ENCODE measurements at places on chromosomes 4 and X. TPM values are rescaled to one million over a fixed set of nuclear protein-coding genes. Genes with fewer than 3 reads are reported as not detected.

The TLR3 gene
- 2.6 TPM for total RNA-seq

The SPINK2 gene
- not detected for total RNA-seq

GRCh38 chr4:112340023-112340422, 42.9 kb downstream of the ALPK1 start:
- no peak overlapping the region for H3K4me3 ChIP-seq
- no peak overlapping the region for H3K27ac ChIP-seq
- peaks cover 7% of the 10 kb centered on the region for H3K36me3 ChIP-seq
- H3K27me3 ChIP-seq = no peaks in the 10 kb centered on the region
- no peak for DNase-seq
- no peaks in the 10 kb centered on the region for H3K4me1 ChIP-seq

GRCh38 chr4:125526420-125526819, 211.7 kb downstream of the FAT4 start:
- H3K27ac ChIP-seq = no peak overlapping the region
- no peaks in the 10 kb centered on the region for H3K36me3 ChIP-seq
- H3K4me3 ChIP-seq = no peak overlapping the region
- H3K4me1 ChIP-seq = no peaks in the 10 kb centered on the region

DNA sequence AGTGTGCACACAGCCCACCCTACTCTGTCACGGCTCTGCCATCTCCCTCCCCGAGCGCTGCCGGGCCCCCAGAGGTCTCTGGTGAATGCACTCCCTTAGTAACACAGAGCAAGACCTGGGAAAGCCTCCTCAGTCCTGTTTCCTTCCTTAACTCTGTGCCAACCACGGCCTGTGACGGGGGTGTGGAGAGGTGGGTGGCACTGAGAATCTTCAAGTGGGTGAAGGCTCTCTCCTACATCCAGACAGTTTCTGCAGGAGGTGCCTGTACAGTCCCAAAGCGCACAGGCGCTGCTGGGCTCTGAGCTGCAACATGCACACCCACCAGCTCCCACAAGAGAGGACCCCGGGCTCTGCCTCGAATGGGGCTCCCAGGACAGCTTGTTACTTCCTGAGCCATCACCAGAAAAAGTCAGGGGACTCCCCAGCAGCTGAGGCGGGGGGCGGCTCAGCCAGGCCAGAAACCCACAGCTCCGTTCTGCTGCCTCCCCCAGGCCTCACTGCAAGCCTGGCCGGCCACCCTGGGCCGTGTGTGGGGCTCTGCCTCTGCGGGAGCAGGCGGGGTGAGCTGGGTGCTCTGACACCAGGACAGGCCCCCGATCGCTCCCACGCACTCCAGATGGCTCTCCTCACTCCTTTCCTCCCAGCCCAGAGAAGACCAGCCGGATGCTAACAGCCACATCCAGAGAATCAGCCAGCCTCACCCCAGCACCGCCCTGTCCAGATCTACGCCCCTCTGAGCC, 29.7 kb downstream of the FAM53A start:
- H3K36me3 ChIP-seq = peaks cover 9% of the 10 kb centered on the region
- no peak overlapping the region for H3K27ac ChIP-seq
- H3K4me1 ChIP-seq = no peaks in the 10 kb centered on the region
- no peak overlapping the region for H3K4me3 ChIP-seq
- no peak for DNase-seq

GRCh38 chr4:146029147-146029546, 90.5 kb upstream of the ZNF827 start:
- no peaks in the 10 kb centered on the region for H3K27me3 ChIP-seq
- no peak for DNase-seq
- H3K4me1 ChIP-seq = peaks cover 9% of the 10 kb centered on the region

Data from stomach (tissue), 19 donors.